ENCODE measurements at places on chromosomes 1 and 21.

- DNase-seq, result no peak
These were observed 213.2 kb downstream of the USH2A start for GRCh38 chr1:216210081-216210480.

DNA sequence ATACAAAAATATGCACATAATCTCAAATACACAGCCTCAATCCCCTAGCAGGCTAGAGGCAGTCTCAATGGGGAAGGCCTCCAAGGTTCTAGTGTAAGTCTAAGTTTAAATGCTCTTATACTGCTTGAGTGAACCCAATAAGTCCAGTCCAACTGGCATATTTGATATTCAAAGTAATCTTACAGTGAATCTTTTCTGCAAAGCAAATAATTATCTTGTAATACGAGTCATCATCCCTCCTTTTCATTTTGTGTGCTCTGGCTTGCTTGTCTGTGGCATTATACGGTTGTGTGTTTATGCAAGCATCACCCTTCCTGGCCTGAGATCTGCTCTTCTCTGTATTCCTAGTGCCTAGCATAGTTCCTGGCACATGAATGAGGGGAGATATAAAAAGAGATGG, 166.9 kb upstream of the HMGB4 start:
- no peak for DNase-seq

GRCh38 chr21:19328954-19329353, 925.4 kb upstream of the TMPRSS15 start:
- DNase-seq, result no peak

DNA sequence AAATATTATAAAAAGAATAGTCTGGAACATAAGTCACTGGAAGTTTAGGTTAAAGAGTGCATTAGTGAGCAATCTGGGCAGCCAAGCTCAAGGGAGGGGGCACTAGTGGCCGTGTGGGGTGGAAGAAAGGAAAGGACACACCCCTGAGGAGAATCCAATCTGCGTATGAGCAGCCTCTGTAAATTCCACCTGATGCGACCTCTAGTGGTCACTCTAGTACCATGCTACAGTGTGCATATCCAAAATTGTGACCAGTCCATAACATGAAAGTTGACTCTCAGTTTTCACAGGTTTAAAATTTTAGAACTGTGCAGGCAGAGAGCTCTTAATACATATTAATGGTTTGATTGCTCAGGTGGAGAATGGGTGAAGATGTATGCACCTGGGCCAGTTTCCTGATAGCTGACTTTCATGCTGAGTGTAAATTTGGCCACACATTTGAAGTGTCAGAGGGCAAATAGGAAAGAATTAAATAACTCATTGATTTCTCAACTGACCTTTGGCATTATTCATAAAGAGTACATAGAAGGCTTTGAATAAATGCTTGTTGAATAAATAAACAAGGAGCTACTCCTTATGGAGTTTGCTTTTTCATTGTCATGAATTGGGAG, 105.9 kb upstream of the C21orf91 start:
- DNase-seq, result peak; percentile 48

- no peak for DNase-seq
These were observed 32.7 kb downstream of the SUSD4 start for GRCh38 chr1:223331301-223331700.

DNA sequence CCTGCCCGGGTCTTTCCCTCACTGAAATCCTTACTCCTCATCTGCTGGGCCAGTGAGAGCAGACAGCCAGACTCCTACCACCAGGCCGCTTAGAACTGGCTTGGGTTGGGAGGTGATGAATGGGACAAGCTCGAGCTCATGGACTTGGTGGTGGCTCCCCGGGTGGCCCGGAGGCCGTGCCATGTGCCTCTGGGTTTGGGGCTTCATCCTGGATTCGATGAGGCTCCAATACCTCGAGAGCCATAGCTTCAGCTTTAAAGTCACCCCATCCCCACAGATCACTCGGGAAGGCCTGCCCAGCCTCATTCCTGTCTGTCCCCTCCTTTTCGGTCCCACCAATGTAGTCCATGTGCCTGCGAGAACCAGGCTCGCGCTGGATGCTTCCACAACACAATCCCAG, 51.5 kb downstream of the MYOM3 start:
- DNase-seq, result no peak

DNA sequence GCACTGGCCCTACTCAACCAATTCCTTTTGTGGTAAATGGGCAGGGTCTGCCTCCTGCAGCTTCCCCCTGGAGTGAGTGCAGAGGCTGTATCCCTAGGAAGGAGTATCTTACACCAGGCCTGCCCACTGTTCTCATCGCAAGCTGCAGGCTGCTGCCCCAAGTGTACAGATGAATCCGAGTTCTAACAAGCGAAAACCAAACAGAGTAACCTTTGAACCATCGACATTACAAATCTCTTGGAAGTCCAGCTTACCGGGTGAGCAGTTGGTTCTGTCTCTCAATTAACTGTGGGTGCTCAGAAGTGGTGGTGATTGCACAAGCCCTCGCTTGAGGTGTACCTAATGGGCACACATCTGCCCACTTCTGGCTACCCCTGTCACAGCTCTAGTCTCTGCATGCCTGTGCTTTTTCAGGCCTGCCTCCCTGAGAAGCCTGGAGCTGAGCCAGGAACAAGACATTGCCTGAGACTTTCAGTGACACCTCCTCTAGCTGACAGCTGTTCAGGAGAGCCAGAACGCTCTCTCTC, 22.7 kb downstream of the INAVA start:
- no peak for DNase-seq

DNA sequence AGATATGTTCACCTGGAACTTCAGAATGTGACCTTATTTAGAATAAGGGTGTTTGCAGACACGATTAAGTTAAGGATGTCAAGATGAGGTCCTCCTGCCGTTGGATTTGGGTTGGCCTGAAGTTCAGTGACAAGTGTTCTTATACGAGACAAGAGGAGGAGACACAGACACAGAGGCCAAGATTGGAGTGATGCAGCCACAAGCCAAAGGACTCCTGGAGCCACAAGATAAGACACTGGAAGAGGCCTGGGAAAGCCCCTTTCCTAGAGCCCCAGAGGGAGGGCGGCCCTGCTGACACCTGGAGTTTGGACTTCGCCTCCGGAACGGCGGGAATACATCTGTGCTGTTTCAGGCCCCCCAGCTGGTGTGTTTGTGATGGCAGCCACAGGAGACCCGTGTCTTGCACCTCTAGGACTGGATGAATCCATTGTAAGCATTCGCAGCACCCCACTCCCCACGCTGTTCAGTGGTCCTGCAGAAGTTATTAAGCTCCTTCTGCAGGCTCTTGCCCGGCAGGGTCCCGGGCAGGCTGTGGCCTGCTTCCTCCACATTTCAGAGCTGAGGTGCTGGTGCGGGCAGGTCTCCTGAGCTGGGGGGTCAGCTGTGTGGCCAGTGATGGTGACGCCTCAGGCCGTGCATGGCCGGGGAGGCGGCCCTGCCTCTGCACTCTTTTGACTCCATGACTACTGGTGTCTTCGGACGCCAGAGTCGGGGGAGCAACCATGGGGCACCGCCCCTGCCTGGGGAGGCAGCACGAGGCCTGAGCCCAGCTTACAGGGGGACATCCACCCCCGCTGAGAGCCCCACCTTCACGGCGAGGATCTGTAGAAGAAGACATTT, 34.6 kb downstream of the UMODL1 start:
- no peak for DNase-seq

DNA sequence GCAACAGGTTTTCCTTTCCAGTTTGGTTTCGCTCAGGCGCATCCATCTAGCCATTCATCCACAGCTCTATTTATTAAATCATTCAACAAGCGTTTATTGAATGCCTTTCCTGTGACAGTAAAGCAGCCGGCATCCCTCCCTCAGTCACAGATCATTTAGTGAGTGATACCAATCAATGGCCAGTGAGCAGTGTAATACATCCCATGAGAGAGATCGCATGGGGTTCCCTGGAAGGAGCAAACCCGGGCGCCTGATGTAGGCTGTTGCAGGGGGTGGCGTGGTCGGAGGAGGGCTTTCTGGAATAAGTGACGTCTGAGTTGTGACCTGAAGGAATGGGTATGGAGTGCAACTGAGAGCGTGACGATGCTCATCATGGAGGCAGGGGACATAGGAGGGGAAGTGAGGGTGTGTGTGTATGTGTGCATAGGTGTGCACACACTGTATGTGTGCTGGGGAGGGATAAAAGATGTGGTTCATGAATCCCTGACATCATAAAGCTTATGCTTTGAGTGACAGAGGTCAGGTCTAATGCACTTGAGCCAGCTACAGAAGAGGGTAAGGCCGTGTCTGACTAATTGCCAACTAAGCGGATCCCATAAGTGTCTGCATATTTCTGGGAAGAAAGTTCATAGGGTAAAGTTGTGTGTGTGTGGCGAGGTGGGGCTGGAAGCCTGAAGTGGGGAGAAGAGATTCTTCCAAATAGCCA, 6.6 kb downstream of the FCMR start:
- no peak for DNase-seq

DNA sequence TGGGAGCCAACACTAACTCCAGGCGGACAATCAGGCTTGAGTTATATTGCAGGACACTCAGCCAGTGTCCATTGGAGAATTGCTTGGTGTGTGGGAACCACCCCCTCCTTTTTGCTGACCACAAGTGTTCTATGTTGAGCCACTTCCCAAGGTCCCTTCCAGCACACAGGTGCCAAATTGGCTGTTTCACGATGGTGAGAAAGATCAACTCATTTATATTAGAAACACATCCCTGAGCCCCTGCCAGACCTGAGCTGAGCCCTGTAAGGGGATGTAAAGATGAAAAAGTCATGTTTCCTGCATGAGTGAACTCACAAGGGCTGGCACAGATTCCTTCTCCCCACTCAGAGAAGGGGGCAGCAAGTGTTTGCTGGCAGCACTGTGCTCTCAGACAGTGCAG, 96.5 kb downstream of the KCNN3 start:
- no peak for DNase-seq

DNA sequence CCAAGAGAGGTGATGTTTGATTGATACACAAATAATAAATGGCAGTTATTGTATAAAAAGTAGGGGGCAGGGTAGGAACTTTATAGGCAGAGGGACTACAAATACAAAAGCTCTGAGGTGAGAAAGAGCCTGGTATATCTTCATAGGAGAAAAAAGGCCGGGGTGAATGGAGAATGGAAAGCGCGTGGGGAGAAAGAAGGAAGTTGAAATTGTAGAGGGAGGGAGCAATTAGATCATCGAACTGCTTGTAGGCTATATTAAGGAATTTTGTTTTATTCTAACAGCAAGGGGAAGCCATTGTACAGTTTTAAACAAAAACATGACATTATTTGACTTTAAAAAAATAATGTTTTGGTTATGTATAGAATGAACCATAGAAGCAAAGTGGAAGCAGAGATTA, 147.4 kb downstream of the PDE4B start:
- no peak for DNase-seq

- DNase-seq, result no peak
These were observed 28.0 kb downstream of the COL6A2 start for GRCh38 chr21:46125846-46126301.

- DNase-seq, result no peak
These were observed 26.8 kb upstream of the RASAL2 start for GRCh38 chr1:178066908-178067614.

DNA sequence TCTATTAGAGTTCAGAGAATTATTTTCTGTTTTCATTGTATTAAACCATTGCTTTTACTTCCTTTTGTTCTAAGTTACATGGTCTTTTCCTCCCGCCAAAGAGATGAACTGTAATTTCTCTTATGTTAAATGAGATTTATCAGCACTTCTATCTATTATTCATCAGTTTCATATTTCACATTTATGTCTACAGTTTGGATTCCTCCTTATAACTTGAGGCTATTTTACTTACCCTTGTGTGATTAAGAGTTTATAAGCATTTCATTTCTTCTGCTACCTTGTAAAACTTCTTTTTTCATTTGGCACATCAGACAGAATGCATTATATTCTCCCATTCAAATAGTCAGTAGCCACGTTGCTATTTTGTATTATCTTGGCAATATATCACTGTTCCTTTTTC, 248.2 kb downstream of the PLA2G4A start:
- no peak for DNase-seq

DNA sequence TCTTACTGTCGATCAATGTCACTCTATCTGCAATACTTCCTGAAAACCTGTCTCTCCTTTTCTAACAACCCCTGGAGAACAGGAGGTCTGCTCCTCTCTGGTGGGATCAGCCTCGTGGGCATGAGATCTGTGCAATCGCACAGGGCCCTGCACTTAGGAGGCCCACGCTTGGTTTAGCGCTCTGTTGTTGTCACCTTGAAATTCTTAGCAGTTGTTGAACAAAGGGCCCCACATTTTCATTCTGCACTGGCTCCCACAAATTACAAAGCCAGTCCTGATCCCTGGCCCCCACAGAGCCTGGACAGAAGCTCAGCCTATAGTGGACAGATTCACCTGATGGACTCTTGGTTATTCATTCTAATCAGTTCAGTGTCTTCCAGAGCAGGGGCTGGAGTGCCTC, 18.6 kb downstream of the SPOCD1 start:
- DNase-seq, result no peak

DNA sequence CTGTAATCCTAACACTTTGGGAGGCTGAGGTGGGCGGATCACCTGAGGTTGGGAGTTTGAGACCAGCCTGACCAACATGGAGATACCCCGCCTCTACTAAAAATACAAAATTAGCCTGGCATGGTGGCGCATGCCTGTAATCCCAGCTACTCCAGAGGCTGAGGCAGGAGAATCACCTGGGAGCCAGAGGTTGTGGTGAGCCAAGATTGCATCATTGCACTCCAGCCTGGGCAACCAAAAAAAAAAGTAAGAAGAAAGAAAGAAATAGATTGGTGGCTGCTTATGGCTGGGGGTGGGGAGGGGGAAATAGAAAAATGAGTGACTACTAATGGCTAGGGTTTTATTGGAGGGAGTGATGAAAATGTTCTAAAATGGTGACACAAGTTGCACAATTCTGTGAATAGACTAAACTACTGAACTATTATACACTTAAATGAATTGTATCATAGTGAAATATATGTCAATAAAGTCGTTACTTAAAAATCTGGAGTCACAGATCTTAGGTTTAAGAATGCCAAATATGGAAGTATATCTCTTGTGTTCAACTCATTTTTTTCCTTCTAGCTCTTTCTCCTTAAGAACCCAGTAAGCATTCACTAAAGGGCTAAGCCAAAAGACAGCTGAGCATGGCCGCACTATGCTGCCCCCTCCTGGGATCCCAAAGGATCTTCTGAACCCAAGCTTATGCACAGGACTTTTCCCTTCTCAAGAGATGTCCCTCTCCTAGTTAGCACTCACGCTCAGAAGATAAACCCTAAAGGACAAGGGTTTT, 3.2 kb upstream of the NPL start:
- DNase-seq, result peak; percentile 18

GRCh38 chr1:115496904-115497527, 144.8 kb upstream of the VANGL1 start:
- DNase-seq, result no peak

DNA sequence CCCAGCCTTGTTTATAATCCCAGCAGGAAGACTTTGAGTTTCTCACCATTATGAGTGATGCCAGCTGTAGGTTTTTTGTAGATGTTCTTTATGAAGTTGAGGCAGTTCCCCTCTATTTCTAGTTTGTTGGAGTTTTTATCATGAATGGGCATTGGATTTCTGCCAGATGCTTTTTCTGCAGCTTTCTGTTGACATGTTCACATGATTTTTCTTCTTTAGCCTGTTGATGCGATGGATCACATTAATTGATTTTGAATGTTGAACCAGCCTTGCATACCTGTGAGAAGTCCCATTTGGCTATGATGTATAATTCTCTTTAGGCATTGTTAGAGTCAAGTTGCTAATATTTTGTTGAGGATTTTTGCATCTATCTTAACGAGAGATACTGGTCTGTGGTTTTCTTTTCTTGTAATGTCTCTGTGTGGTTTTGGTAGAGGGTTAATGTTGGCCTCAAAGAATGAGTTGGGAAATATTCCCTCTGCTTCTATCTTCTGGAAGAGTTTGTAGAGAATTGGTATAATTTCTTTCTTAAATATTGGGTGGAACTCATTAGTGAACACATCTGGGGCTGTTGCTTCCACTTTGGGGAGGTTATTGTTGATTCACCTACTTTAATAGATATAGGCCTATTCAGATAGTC, 33.2 kb downstream of the ZBTB40 start:
- no peak for DNase-seq

Measured in GM19239 (cell line).